ENCODE measurements at places on chromosomes 2 and 18.

DNA sequence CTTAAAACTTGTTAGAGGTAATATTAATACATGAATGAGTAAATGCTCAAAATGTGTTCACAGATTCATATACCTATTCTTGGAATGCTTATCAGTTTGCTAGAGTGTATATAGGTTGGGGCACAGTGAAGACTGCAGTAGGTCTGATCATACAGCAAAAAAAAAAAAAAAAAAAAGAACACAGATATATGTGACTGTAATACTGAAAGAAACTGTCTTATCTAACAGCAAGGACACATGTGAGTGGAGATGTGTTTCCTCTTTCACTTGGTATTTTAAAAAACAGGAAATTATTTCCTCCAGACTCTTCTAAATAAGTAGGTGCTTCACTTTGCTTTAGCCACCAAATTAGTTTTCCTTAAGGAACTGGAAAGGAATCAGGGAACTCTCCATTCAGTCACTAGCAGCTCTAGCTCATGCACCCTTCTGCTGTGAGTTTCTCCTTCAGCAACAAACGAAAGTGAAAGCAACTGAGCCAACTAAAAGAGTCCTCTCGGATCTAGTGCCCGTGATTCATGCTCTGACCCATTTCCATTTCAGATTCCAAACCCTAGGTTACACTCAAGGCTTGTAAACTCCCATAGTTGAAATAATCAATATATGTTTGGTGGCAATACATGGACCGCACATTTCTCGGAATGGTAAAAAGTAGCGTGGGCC lies 98.5 kb downstream of the DSEL start:
- DNase-seq = no peak

DNA sequence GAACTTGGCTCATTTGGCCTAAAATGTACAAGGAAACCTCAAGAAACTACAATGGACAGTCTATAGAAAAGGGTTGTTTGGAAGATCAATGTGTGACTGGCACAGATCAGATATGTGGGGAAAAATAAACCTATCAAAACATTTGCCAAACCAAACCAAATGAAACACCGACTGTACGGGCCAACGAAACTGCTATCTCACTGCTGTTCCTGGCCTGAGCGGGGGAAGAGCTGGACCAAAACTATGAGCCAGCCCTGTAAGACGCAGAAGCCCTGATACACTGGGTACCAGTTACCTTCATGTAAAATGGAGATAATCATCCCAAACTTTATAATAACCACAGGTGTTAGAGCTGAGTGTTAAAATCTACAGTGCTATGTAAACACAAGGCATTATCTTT lies 11.7 kb downstream of the CDC42EP3 start:
- no peak for DNase-seq

DNA sequence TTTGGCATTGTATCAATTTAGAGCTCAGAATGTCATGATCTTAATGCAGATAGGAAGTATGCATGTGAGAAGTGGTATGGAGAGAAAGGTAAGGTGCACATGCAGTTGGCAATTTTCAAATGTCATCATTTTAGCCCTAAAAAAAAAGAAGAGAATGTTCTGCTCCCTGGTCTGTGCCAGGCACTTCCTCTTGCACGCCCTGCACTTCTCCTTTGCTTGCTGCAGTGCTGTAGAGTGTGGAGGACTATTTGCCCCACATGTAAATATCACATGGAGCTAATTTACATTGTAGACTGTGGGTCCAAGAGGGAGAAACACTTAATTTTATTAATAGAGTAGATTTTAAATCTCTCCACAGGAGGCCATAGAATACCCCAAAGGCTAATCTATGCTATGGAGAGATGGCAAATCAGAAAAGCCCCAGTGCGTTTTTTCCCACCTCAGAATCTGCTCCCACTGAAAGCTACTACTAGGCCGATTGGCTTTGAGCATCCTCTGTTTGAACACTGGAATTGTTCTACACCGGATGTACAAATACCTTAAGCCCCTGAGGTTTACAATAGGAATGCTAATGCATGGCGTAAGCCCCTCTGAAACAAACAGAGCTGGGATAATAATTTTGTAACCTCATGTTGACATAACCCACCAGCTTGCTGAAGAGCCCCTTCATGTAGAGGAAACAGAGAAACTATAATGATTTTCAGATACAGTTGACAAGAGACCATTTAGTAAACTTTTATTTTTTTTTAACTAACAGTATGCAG lies 137.2 kb upstream of the KLHL14 start:
- DNase-seq = no peak

DNA sequence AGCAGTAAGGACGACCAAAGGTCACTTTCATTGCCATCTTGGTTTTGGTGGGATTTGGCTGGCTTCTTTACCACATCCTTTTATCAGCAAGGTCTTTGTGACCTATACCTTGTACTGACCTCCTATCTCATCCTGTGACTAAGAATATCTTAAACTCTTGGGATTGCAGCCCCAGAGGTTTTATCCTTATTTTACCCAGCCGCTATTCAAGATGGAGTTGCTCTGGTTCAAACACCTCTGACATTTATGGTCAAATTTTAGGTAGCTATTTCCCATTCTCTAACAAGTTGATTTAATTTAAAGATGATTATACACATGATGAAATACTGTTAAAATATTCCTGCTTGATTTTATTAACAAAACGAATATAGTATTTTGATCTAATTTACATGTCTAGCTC lies 326.1 kb downstream of the ARHGAP15 start:
- DNase-seq = no peak

DNA sequence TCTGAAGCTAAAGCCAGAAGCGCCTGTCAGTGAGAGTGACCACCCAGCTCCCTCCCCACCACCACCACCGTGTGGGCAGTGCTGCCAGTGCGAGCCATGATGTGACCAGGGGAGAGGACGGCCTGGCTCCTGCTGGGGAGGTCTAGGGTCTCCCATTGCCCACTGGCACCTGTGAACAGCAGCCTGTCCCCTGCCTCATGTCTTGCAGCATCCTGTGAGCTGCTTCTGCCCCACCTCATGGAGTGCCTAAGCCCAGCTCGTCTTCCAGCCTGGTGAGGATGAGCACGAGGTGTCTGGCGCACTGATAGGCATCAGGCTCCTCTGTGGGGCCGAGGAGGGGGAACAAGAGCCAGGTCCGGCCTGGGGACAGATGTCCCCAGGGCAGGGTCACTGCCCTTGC lies 61.4 kb downstream of the FAM168B start:
- no peak for DNase-seq

GRCh38 chr2:231935207-231935524 lies 9.0 kb upstream of the NPPC start:
- no peak for DNase-seq

DNA sequence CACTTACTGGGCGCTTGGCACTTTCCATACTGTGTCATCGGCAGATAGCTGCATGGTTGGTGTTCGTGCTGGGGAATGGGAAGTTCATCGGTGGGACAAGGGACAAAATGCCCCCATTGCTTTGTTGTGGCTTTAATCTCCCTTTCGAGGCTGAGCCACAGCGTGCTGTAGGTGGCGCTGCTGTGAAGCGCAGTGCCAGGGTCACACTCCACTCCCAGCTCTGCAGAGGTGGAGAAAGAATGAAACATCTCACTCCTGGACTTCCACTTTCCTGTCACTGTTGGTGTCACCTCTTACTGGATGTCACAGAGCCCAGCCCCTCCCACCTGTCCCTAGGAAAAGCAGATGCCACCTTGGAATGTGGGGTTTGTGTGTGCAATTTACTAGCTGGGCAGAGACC lies 8.7 kb downstream of the TYMS start:
- DNase-seq = peak; percentile 8

- no peak for DNase-seq
Observed at GRCh38 chr2:64402876-64403275, 51.1 kb upstream of the LGALSL start.
